ENCODE measurements at places on chromosomes 2 and 18.
A peak's percentile ranks its signal among the peaks of the same experiment; 100 is the strongest.

GRCh38 chr2:60379684-60380083 lies 173.8 kb downstream of the BCL11A start:
- DNase-seq, result no peak

- no peak for DNase-seq
These were observed 92.6 kb upstream of the FAM117B start for GRCh38 chr2:202542142-202542541.

DNA sequence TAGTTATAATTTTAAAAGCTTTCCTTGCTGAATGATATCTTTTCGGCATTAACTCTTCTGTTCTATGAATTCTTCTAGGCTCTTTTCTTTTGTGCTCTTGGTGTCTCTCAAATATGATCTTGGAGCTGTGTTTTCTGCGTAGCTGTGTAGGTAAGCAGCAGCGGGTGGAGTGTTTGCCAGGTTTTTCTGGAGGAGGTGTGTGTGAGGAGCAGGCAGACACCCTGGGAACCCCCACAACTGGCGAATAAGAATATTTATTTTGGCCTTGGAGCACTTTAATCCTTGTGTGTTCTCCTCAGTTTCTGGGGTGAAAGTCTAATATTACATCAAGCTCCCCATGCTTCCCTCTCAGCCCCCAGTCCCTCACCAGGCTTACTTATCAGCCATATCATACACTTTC lies 232.0 kb upstream of the FANCL start:
- no peak for DNase-seq

GRCh38 chr18:58953627-58954026 lies 89.0 kb downstream of the ZNF532 start:
- no peak for DNase-seq

GRCh38 chr18:8938817-8939216 lies 163.7 kb upstream of the NDUFV2 start:
- no peak for DNase-seq

DNA sequence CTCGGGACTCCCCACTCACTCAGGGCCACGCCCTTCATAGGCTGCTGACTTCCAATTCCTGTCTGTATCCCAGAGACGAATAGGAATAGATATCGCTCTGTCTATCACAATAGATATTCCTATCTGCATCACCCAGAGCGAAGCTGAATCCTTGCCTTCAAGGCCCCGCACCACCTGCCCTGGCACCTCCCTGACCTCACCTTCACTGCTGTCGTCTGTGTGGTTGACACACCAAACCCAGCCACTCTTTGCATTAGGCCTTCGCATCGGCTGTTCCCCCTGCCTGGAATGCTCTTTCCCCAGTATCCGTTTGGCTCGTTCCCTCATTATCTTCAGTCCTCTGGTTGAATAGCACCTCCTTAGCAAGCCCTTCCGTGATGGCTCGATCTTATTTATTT lies 43.5 kb downstream of the ATOH8 start:
- DNase-seq, result no peak

DNA sequence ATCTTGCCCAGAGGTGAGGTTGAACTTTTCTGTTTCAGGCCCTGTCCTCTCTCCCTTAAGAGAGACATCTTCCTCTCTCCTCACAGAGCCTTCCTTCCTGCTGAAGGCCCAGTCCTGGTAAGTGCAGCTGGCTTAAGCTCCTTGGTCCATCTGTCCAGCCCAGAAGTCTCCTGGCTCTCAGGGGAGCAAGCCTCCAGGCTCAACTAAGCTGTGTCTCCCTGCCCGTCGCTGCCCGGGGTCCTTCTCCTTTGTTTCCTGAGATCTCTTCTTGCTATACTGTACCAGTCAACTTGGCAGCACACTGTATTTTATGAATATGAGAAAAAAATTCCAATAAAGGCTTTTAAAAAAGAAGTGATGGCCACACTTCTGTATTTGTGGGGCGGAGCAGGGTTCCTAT lies 77.4 kb downstream of the KCNF1 start:
- no peak for DNase-seq

- DNase-seq, result no peak
These were observed 40.3 kb downstream of the INPP5D start for GRCh38 chr2:233100192-233100998.

- peak; percentile 36 for DNase-seq
These were observed 600 bp downstream of the KATNAL2 start for GRCh38 chr18:46917803-46918600.

- DNase-seq, result no peak
These were observed 143.9 kb upstream of the KLHL29 start for GRCh38 chr2:23241121-23241520.

DNA sequence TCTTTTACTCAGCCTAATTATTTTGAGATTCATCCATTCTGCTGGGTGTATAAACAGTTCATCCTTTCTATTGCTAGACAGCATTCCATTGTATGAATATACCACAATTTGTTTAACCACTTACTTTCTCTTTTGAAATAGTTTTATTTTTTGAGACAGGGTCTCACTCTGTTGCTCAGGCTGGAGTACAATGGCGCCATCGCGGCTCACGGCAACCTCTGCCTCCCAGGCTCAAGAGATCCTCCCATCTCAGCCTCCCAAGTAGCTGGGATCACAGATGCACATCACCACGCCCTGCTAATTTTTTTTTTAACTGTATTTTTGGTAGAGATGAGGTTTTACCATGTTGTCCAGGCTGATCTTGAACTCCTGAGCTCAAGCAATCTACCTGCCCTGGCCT lies 54.5 kb downstream of the USP37 start:
- no peak for DNase-seq

GRCh38 chr2:61096438-61096837 lies 30.8 kb downstream of the SANBR start:
- no peak for DNase-seq

GRCh38 chr2:226405465-226405864 lies 394.2 kb downstream of the IRS1 start:
- DNase-seq, result no peak

GRCh38 chr2:33958591-33958990 lies 359.5 kb upstream of the FAM98A start:
- DNase-seq, result no peak

- DNase-seq, result no peak
These were observed 64.8 kb upstream of the SLC1A4 start for GRCh38 chr2:64924170-64924934.

DNA sequence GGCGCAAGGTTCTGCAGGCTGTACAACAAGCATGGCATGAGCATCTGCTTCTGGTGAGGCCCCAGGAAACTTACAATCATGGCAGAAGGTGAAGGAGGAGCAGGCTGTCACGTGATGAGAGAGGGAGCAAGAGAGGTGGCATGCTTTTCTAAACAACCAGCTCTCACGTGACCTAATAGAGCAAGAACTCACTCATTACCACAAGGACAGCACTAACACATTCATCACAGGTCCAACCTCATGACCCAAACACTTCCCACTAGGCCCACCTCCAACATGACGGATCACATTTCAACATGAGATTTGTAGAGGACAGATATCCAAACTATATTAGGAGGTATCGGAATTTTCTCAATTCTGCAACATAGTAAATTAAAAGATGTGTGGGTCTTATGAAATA lies 108.8 kb upstream of the DLX2 start:
- no peak for DNase-seq

DNA sequence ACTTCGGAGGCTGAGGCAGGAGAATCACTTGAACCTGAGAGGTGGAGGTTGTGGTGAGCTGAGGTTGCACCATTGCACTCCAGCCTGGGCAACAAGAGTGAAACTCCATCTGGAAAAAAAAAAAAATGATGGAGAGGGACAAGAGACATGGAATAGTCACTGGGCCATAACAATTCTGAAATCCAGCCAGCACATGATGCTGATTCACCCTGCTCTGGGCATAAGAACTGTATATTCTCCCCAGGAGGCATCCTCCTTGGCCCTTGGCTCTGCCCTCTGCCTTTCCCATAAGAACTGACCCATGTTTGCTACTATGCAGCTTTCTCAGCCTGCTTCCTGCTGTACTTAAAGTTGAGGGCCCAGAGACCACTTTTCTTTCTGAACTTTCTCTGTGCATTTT lies 297.7 kb downstream of the GBX2 start:
- no peak for DNase-seq

DNA sequence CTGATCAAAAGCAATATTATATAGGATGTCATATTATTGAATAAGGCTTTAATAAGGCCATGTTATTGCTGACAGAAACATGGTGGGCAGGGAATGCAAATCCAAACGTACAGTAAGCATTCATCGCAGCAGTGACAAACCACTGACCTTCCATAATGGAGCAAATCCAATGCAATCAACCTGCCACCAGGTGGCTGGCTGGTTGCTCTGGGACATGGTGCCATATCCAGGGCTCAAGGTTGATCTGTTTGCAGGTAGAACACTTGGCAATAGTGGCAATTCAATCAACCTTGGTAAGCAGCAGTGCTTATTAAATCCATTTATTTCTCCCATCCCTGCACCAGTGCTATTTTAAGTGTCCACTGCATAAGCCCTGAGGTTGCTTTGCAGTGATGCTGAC lies 75.4 kb downstream of the CERKL start:
- DNase-seq, result no peak

DNA sequence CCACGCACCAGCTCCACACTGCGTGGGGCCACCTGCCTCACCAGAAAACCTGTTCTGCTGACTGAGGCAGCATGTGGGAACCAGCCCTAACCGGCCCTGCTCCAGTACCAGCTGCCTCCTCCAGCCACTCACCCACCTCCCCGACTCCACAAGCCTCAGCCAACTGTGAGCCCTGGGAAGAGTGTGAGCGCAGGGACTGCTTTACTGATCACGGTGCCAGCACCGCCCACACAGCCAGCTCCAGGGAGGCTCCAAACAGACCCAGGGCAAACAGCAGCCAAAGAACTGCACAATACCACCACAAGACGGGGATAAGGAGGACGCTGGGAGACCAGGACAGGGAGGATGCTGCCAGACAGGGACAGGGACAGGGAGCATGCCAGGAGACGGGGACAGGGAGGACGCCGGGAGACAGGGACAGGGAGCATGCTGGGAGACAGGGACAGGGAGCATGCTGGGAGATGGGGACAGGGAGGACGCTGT lies 28.4 kb downstream of the EIPR1 start:
- DNase-seq, result no peak

DNA sequence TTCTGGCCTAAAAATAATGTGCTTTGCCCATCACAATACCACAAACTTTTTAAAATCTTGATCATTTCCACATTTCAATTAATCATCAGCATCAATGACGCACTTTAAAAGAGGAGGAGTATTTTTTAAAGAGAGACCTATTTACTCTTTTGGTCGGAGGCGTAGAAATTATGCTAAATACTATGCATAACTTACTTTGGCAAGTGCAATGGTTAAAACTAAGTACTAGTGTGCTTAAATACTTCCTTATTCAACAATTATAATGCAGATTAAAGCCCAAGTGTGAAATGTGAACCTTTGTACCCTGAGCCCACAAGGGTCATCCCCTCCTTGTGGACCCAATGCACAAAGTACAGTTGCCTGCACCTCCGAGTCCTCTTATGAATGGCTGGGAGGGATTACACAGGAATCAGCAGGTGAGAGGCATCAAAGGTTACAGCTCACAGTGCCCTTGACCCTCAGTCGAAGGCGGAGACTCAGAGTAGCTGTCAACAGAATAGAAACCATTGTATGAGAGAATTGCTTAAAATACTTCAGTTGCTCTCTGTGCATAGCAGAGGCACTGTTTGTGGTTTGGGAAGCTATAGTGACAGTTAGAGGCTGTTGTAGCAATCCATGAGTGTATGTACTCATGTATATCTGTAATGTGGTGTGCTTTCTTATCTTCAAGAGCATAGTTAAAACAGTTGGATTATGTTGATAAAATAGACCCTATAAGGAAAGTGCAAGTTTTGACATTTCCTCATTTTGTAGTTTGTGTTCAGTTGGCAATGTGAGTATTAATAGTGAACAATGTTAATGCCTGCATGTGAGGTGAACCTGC lies 151.7 kb upstream of the ITGA4 start:
- DNase-seq, result no peak

Measured in fibroblast of gingiva (primary cell).